ENCODE measurements at places on chromosomes 2 and 18.

- DNase-seq: no peak
Measured at GRCh38 chr18:63195326-63196159, 124.0 kb downstream of the BCL2 start.

- no peak for DNase-seq
Measured at GRCh38 chr2:174058026-174058425, 92.9 kb upstream of the SP3 start.

- no peak for DNase-seq
Measured at GRCh38 chr2:128520791-128521190, 202.1 kb upstream of the HS6ST1 start.

DNA sequence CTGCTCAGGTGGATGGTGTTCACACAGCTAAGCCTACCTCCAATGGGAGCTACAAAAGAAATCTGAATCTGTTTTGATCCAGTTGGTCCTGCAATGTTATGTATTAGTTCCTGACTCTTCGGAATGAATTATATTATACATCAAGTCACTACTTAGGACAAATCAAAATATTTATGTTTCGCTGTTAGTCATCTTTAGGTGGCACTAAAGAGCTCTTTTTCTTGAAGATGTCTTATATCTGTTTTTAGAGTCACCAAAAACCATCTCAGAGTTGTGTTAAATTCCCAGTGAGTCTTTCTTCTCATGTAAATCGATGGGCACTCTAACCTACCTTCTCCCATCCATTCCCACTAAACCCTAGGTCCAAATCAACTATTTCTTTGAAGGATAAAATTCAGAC lies 2.2 kb downstream of the DNER start:
- no peak for DNase-seq

DNA sequence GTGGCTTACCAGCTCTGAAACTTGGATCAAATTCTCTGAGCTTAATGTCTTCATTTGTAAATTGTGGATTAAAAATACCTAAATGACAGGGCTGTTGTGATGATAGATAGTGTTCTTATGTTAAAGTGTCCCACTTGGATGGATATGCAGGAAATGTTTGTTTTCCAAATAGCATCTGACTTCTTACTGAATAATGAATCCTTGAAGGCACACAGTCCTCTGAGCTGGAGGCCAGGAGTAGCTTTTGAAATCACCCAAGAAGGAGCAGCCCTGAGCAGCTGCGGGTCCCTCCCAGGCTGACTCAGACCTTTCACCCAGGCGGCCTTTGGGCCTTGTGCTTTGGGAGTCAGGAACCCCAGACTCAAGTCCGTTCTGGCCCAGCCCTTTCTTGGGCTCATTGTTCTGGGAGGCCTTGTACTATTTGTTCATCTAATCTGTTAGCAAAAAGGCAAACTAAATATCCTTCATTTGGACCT lies 173.0 kb upstream of the GATA6 start:
- DNase-seq: no peak

GRCh38 chr2:19098467-19099160 lies 259.8 kb downstream of the OSR1 start:
- DNase-seq: no peak

- DNase-seq: no peak
Measured at GRCh38 chr2:28606986-28607441, 111.2 kb downstream of the PLB1 start.

GRCh38 chr18:23943104-23943503 lies 71.5 kb upstream of the TTC39C start:
- no peak for DNase-seq

- no peak for DNase-seq
Measured at GRCh38 chr18:31252522-31252921, 65.4 kb upstream of the DSG1 start.

- no peak for DNase-seq
Measured at GRCh38 chr2:238450440-238450861, 23.7 kb downstream of the ASB1 start.

GRCh38 chr2:144426355-144426754 lies 93.6 kb downstream of the ZEB2 start:
- DNase-seq: no peak

DNA sequence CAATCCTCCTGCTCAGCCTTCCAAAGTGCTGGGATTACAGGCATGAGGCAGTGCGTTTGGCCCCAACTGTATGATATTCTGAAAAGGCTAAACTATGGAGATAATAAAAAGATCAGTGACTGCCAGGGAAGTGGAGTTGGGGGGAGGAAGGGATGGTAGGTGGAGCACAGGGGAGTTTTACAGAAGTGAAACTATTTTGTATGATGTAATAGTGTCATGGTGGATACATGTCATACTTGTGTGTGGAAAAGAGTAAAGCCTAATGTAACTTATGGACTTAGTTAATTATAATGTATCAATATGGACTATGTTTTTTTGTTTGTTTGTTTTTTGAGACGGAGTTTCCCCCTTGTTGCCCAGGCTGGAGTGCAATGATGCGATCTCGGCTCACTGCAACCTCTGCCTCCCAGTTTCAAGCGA lies 2.9 kb upstream of the GGCX start:
- DNase-seq: no peak

DNA sequence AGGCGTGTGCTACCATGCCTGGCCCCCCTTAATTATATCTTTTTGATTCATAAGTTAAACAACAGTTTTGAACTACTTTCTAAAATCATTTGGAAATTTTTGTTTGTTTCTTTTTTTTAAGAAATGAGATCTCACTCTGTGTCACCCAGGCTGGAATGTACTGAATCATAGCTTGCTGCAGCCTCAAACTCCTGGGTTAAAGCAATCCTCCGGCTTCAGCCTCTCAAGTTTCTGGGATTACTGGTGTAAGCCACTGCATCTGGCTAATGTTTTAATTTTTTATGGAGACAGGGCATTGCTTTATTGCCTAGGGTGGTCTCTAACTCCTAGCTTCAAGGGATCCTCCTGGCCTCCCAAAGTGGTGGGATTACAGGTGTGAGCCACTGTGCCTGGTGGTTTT lies 71.5 kb downstream of the BABAM2 start:
- no peak for DNase-seq

DNA sequence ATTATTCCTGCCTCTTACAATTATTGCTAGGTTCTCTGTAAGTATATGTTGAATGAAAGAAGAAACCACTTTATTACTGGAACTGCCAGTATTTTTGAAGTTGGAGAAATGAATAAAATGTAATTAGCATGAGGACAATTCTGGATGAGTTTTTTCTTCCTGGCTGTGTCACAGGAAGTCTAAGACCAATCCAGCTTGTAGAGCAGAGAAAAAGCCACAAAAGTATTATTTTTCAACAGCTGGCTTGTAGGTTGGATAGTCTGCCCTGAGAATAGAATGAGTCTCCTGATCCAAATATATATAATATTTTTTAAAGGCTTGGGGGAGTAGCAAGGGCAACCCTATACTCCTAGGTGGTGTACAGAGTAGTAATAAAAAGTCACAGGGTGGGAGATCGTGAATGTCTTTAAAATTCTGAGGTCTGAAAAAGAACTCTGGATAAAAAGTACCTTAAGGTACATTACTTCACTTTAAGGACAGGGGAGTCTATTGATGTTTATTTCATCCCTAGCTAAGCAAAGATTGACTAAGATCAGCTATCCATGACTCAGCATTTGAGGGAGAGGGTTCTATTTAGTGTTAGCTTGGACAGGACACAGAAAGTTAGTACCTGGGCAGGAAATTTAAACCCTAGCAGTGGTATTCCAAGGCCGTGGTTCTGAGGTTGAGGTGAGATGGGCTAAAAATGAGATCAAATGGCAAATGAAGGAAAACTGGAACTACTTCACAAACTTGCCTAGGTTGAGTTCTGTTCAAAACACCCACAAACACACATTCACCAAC lies 31.7 kb downstream of the SLC40A1 start:
- DNase-seq: no peak

- no peak for DNase-seq
Measured at GRCh38 chr2:97849881-97850528, 136.6 kb downstream of the ZAP70 start.

DNA sequence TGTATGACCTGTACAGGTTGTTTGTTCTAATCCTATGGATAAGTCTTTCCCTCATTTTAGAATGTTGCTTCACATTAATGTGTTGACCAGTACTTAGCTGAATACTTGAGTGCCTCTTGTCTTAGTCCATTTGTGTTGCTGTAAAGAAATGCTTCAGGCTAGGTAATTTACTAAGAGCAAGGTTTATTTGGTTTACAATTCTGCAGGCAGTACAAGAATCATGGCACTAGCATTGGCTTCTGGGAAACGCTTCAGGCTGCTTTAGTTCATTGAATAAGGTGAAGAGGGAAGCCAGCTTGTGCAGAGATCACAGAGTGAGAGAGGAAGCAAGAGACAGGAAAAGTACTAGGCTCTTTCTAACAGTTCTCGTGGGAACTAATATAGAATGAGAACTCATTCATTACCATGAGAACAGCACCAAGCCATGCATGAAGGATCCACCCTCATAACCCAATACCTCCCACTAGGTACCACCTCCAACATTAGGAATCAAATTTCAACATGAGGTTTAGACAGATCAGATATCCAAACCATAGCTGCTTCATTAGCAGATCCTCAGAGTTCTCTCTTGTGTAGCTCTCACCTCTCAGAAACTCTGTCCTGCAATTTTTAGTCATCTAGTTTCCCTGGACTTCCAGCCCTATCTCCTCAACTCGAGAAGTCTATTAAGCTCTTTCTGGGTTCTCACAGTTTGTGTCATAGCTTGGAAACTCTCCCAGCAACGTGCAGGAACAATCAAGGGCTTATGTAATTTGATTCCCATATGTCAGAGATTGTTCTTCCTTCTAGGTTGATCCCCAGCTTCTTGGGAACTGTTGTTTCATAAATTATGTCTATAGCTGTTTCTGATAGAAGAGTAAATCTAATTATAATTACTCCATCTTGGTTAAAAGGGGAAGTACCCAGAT lies 2082.3 kb upstream of the CELF4 start:
- no peak for DNase-seq

- no peak for DNase-seq
Measured at GRCh38 chr2:46392561-46393346, 86.6 kb upstream of the TMEM247 start.

DNA sequence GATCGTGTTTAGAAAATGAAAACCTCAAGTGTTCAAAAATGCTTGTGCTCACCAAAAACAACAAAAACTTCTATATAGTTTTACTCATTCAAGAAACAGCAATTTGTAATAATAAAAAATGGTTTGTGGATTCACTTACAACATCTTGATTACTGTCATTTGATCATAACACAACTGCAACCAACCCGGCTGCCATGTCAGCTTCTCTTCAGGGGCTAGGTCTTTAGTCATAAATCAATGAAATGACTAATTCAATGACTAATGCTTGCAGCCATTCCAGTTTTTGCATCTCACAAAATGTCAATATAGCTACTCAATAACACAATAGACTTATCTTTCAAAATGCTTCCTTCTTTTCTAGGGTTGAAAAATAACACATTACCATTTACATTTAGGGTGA lies 128.0 kb downstream of the OLA1 start:
- no peak for DNase-seq

DNA sequence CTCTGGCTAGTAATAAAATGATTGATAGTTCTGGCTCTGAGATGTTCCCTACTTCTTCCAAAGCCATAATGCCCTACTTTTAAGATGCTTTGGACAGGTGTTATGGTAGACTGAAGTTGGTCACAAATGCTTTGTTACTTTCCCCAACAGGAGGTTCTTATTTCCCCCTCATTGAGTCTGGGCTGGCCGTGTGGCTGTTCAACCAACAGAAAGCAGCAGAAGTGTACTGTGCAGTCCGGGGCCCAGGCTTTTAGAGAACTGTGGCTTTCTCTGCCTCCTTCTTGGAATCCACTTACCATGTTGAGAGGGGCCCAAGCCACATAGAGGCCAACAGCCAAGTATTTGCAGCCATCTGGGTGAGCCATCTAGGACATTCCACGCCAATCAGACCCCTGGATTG lies 94.2 kb downstream of the KCTD1 start:
- DNase-seq: no peak

DNA sequence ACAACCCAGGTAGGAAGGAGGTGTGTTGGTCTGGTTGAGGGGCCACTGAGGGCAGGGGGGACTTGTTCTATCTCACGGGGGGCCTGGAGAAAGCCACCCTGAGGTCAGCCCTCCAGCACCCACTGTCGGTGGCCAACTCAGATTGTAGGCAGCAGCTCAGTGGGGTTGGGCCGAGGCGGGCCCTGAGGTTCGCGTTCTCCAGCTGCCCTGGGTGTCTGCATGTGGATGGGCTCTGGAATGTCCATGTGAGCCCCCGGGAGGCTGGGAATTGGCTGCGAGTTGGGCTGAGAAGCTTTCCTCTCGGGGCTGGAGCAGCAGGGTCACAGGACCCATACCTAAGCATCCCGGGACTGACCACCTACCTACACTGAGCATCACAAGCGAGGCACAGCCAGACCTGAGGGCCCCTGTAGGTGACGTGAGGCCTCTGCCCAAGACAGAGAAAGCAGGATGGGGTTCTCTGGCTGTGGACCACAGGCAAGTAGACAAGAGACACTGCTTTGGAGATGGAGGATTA lies 70.3 kb upstream of the HAAO start:
- no peak for DNase-seq

GRCh38 chr2:3377279-3377611 lies 373 bp downstream of the EIPR1 start:
- no peak for DNase-seq

DNA sequence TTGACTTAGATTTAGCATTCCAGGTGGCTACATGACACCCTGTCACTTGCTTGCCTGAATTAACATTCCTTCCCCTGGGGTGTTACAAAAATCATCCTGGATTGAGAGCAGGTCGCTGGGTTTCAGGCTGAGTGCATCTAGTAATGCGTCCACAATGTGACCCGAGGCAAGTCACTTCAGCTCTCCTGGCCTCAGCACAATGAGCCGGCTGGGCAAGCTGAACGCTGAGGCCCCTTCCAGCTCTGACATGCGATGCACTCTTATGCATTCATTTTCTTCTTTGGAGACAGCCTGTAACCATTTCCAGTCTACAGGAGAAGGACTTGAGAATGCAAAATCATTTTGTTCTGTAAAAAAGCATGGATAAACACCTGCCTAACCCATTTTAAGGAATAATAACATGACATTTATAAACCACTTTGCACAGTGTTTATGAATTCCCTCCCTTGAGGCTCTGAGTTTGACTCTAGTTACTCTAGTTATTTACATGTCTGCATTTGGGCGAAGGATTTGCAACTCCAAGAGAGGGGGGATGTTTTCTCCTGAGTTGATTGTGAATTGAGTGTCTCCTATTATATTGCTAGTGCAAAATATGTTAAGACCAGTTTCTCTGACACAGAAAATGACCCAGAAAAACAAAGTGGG lies 63.0 kb upstream of the CPO start:
- DNase-seq: no peak

DNA sequence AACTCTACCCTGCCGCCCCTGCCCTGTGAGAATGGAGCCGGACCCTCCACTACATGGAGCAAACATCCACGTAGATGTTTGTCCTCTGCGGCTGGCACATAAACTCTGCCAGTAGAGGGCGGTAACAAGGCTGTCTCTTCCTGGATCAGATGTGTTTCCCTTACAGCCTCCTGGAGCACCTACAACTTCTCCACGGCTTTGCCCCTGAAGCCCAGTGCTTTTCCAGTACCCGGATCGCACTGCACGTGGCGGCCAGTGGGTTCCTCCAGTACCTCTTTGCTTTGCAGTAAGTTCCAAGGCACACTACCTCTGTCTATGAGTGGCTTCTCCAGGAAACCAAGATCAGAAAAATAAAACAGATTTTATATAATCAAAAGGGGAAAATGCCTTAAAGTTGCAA lies 651.3 kb downstream of the DCDC2C start:
- DNase-seq: no peak

Measured in activated CD8-positive, alpha-beta memory T cell treated with anti-CD3 and anti-CD28 coated beads for 4 hours (primary cell).